CD4-positive, alpha-beta T cell treated with Interleukin-4 for 1 hour (primary cell): ENCODE measurements at places on chromosomes 1 and 21.

DNA sequence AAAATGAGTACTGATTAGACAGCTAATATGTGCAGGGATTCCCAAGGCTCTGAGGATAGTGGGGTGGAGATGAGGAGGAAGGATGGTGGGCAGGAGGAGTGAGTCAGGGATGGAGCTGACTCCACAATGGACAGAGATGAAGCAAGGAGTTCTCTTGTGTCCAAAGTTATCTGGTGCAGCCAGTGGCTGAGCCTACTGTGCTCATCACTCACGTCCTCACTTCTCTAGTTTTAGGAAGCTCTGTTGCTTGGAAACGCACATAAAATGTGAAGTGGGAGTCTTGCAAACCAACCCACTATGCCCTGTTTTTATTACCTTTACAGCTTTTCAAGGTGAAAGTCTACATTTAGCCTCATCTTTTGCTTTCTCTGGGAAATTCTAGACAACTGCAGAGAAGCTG, 36.5 kb upstream of the SAMD13 start:
- DNase-seq = no peak

GRCh38 chr1:167893798-167894197, 20.1 kb downstream of the ADCY10 start:
- no peak for DNase-seq

DNA sequence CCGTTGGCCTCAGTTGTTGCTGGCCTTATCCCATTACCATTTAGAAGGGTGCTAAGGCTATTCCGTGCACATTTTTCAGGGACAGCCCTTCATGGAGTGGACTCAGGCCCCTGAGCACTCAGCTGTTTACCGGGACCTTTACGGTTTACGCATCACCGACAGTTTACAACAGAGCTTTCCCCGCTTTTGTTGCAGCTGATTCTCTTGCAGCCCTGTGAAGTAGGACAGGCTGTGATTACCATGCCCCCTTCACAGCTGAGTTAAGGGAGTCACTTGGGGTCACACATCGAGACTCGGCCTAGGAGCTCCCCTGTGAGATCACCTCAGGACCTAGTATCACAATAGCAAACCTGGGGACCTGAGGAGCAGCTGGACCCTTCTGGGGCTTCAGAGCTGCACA, 41.9 kb downstream of the PTPRF start:
- no peak for DNase-seq

DNA sequence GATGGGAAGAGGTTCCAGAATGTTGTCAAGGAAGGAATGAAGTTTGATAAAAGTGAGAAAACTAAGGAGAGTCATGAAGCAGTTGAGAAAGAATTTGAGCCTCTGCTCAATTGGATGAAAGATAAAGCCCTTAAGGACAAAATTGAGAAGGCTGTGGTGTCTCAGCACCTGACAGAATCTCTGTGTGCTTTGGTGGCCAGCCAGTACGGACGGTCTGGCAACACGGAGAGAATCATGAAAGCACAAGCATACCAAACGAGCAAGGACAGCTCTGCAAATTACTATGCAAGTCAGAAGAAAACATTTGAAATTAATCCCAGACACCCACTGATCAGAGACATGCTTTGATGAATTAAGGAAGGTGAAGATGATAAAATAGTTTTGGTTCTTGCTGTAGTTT, 142.8 kb downstream of the CDC7 start:
- no peak for DNase-seq

DNA sequence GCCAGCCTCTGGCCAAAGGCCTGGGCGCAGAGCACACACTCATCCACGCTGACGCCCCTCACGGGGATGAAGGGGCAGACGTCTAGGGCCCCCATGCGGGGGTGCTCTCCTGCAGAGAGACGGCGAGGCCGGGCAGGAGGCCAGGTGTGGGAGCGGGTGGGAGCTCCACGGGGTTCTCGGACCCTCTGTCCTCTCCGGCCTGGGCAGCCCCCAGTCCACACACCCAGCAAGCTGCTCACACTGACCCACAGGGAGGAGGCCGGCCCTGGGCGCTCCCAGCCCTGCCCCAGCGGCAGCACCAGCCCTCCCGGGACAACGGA, 2.5 kb downstream of the FTCD start:
- DNase-seq = no peak

- no peak for DNase-seq
Observed at GRCh38 chr1:2135941-2136340, 58.6 kb downstream of the FAAP20 start.

GRCh38 chr21:25298512-25299491, 308.5 kb downstream of the MRPL39 start:
- no peak for DNase-seq

GRCh38 chr1:153922076-153922971, 448 bp downstream of the GATAD2B start:
- no peak for DNase-seq

GRCh38 chr1:156119503-156120209, 5.1 kb downstream of the LMNA start:
- DNase-seq = peak; percentile 51
